ENCODE measurements at places on chromosomes 7 and 10.
A peak's percentile ranks its signal among the peaks of the same experiment; 100 is the strongest.

- ATAC-seq: no peak
These were observed 39.9 kb downstream of the AKR1D1 start for GRCh38 chr7:138116141-138116540.

DNA sequence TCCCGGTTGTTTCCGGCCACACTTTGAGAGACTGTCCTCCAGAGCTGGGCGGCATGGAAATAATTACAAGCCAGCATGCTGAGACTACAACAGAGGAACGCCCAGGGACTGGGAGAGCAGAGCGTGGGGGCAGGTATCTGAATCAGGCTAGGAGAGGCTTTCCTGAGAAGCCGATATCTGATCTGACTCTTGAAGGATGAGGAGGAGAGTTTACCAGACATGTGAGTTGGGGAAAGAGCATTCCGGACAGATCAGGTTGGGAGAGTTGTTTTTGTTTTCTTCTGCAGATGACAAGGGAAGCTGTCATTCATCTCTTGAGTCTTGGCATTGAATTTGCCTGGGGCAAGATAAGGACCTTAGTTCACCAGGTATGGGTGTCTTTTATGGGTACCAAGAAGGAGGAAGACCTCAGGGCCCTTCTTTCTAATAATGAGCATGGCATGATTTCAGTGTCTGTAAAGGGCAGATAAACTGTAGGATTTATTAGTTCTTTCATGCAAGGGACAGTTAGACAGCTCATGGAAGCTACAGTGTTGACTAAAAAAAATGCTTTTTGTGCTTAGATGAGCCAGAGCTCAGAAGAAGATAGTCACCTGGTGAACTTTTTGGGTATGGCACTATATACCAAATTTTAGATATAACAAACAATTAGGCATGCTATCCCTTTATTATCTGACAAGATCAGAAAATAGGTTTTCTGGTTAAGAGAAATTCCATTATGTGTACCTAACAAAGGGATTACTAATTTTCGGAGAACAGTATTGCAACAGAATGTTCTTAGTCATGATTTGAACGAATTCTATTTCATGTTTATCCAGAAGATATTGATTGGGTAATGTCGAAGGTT, 36.2 kb downstream of the WBP1L start:
- no peak for ATAC-seq

DNA sequence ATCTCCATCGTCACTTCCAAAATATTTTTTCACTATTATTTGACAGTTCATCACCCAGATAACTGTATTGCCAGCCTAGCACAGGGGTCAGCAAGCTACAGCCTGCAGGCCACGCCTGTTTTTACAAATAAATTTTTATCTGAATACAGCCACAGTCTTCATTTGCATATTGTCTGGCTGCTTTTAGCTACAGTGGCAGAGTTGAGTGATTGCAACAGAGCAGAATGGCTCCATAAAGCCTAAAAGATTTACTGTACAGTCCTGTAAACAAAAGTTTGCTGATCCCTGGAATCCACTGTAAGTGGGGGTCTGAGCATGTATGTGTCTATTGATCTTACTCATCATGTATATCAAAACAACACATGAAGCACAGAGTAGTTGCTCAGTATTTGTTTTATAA, 45.9 kb upstream of the GNAI1 start:
- no peak for ATAC-seq

DNA sequence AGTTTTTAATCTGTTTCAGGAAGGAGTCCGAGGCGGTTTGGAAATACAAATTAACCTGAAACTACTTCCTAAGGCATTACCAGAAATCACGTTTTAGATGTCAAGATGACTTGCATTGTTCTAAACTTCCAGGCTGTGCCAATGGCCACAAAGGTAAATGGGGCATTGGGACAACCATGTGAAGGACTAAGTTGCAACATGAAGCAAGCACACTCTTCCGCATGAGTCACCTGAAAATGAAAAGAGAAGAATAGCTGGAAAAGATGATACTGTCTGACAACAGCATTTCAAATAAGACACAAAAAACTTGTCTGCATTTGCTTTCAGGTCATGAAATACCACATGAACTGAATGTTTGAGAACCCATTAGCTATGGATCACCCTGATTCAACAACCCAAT, 262.1 kb downstream of the AHR start:
- ATAC-seq: no peak

DNA sequence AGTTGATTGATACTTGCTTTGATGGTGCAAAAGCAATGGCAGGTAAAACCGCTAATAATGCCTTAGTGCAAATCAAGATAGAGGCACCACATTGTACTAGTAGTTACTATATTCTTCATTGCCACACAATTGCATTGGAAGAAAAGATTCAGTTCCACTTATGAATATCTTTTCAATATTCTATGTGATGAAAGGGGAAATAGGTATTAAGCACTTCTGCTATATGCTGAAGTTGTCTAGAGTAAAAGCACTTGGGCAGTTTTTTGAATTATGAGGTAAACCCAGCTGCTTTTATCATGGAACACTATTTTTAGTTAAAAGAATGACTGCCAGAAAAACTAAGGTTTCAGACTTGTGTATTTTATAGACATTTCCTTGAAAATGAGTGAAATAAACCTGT, 15.5 kb downstream of the ENTPD7 start:
- no peak for ATAC-seq

- ATAC-seq: no peak
These were observed 37.6 kb downstream of the JAKMIP3 start for GRCh38 chr10:132103116-132103910.

- no peak for ATAC-seq
These were observed 15.1 kb downstream of the CNTNAP2 start for GRCh38 chr7:146131701-146132100.

DNA sequence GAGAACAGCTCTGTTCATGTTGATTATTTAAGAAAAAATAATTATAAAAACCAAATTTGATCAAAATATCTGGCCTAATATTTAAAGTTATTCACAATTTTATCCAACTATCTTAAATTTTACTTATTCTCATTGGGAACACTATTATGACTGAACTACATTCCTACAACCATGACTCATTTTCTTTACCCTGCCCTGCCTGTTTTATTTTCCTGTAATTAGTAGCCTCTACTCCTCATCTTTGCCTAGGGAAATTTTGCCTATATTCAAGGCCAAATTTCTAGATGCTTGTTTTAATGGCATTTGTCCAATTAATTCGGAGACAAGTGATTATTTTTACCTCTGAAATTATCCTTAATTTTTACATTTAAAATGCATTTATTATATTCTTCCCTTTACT, 289.7 kb upstream of the TMEM229A start:
- ATAC-seq: no peak

GRCh38 chr10:105956550-105956949, 1208.0 kb downstream of the SORCS1 start:
- ATAC-seq: no peak

DNA sequence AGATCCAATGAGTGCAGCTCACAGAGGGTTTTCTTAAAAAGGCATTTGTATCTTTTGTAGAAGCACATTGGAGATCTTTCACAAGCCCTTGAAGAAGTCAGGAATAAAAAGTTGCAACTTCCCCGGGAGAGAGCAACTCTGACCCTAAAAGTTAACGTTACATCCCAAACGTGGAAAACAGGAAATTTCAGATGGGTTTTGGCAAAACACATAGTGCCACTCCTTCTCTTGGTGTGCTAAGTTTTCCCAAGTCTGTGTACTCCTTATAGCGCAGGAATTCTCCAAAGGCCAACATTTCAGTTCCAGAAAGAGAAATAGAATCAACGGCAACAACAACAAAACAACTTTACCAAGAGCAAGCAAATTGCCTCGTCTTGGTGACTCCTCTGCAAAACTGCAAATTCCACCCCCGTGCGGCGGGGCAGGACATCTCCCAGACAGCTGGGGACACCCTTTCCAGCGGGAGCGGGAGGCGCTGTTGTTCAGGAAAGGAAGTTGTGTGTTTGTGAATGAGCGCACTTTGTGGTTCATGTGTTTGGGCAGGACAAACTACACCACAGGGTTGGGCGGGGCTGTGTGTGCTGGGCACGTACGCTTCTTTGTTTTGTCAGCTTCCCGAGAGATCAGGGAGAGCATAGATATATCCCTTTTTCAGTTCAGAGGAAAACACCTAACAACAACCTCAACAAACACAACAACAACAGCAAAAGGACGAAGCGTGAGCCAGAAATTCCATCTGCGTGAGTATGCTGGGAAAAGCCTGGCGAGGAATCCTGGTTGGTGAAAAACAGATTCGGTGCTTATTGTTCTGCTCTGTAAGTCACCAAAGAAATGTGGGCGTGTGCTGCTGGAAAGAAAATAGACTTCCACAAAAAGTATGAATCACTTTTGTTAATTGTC, 294.7 kb upstream of the PITRM1 start:
- no peak for ATAC-seq

DNA sequence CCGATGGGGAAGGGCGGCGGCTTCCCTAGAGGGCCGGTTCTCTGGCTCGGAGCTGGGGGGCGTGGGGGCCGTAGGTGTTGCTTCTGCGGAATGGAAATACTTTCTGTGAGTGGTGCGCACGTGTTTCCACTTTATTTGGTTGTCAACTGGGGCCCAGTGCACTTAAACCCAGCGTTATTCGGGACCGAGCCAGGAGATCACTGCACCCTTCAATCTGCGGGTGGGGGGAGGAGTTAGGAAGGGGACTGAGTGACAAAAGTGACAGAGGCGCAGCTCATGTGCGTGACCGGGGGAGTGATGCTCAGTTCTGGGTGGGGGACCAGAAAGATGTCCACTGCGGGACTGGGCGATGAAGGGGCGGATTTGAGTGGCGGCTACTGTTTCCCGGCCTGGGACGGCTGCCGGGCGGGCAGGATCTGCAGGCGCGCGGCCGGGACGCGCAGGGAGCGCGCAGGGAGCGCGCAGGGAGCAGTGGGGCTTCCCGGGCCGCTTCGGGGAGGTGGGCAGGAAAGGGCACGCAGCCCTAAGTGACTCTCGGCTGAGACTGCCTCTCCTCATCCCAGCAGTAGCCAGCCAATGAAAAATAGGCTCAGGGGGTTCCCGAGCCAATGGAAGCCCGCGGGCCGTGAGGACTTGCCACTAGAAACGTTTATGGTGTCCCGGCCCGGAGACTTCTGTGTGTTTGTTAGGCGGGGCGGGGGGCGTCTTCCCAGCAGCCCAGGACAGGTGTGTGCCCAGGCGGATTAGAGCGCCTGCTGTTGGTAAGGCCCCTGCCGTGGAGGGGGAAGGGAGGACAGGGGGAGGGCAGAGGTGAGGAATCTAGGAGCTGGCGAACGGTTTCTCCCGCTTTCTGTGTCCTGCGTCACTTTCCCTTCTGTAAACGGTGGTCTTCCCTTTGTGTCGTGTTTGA, 54.3 kb upstream of the KDM7A start:
- ATAC-seq: peak; percentile 82

DNA sequence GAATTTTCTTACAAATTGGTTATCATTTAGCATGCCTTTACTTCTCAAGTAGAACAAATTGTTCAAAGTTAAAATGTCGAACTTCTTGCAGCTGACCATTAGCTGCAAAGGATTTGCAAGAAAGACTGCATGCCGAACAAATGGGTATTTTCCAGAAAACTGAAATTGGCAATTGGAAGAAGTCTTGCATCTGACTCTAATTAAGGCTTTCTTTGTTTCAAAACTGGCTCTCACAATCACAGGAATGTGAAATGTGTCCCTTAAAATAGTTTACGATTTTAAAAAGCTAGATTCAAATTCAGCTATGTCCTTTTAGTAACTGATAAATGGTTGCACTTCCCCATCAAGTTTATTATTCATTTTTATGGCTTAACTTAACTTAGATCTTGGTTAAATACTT, 207.9 kb downstream of the ARL4A start:
- no peak for ATAC-seq

Measured in motor neuron (in vitro differentiated cells).